ENCODE measurements at places on chromosomes 16 and 17.

GRCh38 chr16:11535494-11535893 lies 51.2 kb downstream of the LITAF start:
- no peak for DNase-seq

DNA sequence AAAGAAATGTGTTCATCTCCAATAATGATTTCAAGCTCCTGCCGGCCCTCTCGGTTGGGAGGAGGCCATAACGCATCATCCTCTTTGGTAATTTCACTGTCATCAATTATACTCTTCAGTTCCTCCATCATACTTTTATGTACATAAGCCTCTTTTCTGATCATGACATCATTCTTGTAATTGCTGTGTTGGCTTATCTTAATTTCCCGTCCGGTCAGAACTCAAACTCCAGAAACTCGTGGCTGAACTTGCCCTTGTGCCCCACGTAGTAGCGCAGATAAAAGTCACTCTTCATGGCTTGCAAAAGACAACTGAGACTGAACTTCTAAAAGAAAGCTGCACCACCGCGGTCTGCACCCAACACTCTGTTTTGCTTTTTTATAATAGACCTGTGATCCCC lies 13.6 kb downstream of the TMEM220 start:
- no peak for DNase-seq

GRCh38 chr16:81292936-81293335 lies 21.8 kb upstream of the GAN start:
- DNase-seq = no peak

DNA sequence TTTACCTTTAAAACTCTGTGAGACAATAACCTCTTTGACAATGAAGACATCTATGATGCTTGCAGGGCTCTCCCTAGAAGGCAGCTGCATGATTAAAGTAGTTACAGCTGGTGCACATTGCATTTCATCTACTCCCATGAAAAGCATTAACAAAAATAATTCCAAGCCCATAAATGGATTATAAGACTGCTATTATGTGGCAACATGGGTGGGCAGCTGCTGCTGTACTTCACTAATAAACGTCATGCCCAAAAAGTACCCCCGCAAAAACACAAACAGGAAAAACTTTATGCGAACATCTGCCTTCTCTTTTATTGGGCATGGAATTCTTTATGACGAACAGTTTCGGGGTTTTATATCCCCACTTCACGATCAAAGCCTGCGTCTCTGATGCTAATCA lies 224.9 kb downstream of the CA10 start:
- no peak for DNase-seq

DNA sequence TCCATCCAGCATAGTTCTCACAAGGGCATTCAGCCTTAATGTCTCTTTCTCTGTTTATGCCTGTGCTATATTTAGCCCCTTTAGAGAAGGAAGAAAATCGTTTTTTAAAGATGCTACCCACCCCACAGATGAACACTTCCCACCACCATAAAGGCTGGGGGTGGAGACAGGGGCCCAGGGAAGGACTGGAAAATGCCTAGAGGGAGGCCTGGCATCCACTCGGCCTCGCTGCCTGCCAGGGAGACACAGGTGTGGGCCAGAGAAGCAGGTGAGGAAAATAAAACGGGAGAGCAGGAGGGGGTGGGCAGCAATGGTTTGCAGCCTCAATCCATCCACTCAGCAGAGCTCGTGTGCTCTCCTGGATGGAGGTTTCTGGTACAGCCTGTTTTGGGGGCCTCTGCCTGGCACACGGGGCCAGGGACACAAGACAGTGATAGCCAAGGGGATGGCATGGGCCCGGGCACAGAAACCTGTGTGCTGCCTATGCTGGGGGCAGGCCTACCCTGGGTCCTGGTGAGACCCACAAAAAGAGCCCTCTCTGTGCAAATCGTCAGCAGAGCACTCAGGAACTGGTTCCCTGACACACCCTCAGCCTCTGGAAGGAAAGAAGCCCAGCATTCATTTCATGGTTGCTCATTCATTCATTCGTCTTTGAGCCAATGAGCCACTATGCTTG lies 121.4 kb downstream of the C16orf78 start:
- no peak for DNase-seq

DNA sequence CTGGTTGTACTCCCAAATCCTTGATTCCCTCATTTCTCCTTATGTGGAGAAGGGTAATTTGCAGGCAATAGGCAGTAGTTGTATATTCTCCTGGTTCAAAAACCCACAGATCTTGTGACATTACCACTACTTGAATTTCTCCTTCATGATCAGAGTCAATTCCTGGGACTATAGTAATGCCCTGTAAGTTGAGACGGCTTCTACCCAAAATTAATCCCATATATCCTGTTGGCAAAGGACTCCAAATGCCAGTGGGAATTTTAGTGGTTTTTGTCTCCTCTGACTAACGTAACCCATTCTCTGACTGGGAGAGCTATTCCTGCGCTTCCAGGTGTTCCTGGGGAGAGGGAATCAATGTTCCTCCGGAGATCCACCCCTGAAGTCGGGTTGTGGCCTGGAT lies 11.6 kb upstream of the ZNF689 start:
- DNase-seq = no peak
